Dermis blood vessel endothelial cell (primary cell): ENCODE measurements at places on chromosomes 1 and 21. TPM values are rescaled to one million over a fixed set of nuclear protein-coding genes. Genes with fewer than 3 reads are reported as not detected.

Gene CR1L
- 0.14 TPM in 1 of 2 replicates, not detected in the other for total RNA-seq

Gene SPAG17
- total RNA-seq, result 0.51 TPM in 1 of 2 replicates, not detected in the other

Gene MATN1
- 0.17 TPM in 1 of 2 replicates, not detected in the other for total RNA-seq

Gene ACBD6
- total RNA-seq, result 48.8 and 52.6 TPM in 2 replicates

Gene LCE1A
- total RNA-seq, result not detected in 2 replicates

Gene SELENBP1
- 5.3 TPM in 2 replicates for total RNA-seq

Gene SAMD13
- 1.0 and 1.5 TPM in 2 replicates for total RNA-seq

Gene ANGPTL1
- total RNA-seq, result not detected in 2 replicates

Gene TAS1R3
- total RNA-seq, result 0.28 and 0.85 TPM in 2 replicates

Gene CFAP410
- 4.5 and 6.0 TPM in 2 replicates for total RNA-seq

Gene FUBP1
- total RNA-seq, result 106 and 151 TPM in 2 replicates

Gene CA14
- total RNA-seq, result not detected in 2 replicates

Gene KLHDC7A
- 0.05 and 0.17 TPM in 2 replicates for total RNA-seq

Gene MRPS6
- total RNA-seq, result 14.3 and 16.3 TPM in 2 replicates

Gene ARHGEF16
- 0.51 TPM in 2 replicates for total RNA-seq

Gene FAM72D
- 0.34 and 1.3 TPM in 2 replicates for total RNA-seq

Gene RHD
- 0.09 and 0.34 TPM in 2 replicates for total RNA-seq

Gene OR2T5
- total RNA-seq, result not detected in 2 replicates

Gene TAF12
- total RNA-seq, result 18.1 and 28.6 TPM in 2 replicates

Gene ZMYM4
- total RNA-seq, result 36.2 and 47.4 TPM in 2 replicates

Gene S100A11
- 12.3 and 24.6 TPM in 2 replicates for total RNA-seq

Gene LAMC1
- 586 and 802 TPM in 2 replicates for total RNA-seq

Gene GSTM5
- under 0.01 TPM in 1 of 2 replicates, not detected in the other for total RNA-seq

Gene GPR52
- total RNA-seq, result 0.33 and 1.0 TPM in 2 replicates

Gene FCAMR
- total RNA-seq, result not detected in 2 replicates

Gene NTRK1
- not detected in 2 replicates for total RNA-seq

Gene SYDE2
- 4.8 and 5.6 TPM in 2 replicates for total RNA-seq

Gene BSND
- total RNA-seq, result not detected in 2 replicates

Gene GPR3
- 0.42 and 0.51 TPM in 2 replicates for total RNA-seq

Gene CDC42SE1
- 63.1 and 78.6 TPM in 2 replicates for total RNA-seq

Gene PRCC
- 12.3 and 15.6 TPM in 2 replicates for total RNA-seq

Gene TGFB2
- total RNA-seq, result 36.2 and 38.6 TPM in 2 replicates

Gene TDRD5
- total RNA-seq, result not detected in 2 replicates

Gene NBPF3
- total RNA-seq, result 1.4 and 6.6 TPM in 2 replicates
